ENCODE measurements at places on chromosomes 16 and 17. TPM values are rescaled to one million over a fixed set of nuclear protein-coding genes. Genes with fewer than 3 reads are reported as not detected.

DNA sequence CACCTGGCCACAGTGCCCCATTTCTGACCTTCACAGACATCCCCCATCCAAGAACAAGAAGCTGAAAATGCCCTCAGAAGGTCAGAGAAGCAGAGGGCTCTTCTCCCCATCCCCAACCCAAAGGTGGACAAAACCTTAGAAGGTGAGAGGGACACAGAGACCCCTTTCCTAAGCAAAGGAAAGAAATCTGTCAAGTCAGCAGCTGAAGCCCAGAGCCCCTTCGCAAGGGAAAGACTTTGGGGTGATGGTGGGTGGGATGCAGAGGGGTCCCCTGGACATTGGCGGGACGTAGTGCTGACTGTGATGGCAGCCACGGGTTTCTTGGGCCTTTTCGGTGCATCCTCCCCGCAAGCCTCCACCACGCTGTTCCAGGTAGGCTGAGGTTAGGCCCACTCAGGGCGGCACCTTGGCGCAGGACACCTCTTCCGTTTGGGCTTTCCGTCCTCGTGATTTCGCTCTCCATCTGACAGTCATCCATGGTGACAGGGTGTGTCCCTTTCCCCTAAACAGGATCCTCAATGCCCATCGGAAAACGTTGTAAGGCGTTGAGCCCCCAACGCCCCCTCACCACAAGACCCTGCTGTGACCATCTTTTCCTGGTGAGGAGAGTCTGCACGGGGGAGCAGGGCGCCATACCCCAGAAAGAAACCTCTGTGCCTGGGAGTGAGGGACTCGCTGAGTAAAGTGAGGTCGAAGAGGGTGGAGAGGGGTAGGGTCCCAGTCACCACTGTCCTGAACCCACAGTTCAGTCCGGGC lies 10.7 kb upstream of the GSDMA start:
- H3K4me1 ChIP-seq, result peaks cover 8% of the 10 kb centered on the region
- no peak overlapping the region for H3K27ac ChIP-seq
- H3K36me3 ChIP-seq, result no peaks in the 10 kb centered on the region
- no peaks in the 10 kb centered on the region for H3K27me3 ChIP-seq
- DNase-seq, result no peak

DNA sequence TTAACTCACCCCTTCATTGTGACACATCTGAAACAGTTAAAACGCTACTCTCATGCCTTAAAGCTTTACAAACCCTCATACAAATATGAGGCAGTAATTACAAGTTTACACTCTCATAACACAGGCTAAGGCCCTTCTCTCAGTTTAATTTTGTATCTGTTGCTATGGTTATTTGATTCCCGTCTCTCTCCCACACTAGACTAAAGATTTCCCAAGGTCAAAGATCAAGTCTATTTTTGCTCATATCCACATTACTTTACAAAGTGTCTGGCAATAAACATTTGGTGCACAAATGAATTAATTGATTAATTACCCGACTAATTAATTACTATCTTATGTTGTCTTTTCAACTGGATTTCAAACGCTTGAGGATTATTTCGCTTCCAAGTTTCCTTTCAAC lies 86.4 kb upstream of the MYOCD start:
- H3K27ac ChIP-seq, result no peak overlapping the region
- H3K4me3 ChIP-seq, result no peak overlapping the region
- H3K27me3 ChIP-seq, result no peaks in the 10 kb centered on the region
- H3K36me3 ChIP-seq, result no peaks in the 10 kb centered on the region
- H3K4me1 ChIP-seq, result no peaks in the 10 kb centered on the region

- no peak for DNase-seq
- no peak overlapping the region for H3K27ac ChIP-seq
- no peaks in the 10 kb centered on the region for H3K36me3 ChIP-seq
- H3K4me3 ChIP-seq, result no peak overlapping the region
These were observed 6.1 kb downstream of the WDR81 start for GRCh38 chr17:1730326-1731193.

DNA sequence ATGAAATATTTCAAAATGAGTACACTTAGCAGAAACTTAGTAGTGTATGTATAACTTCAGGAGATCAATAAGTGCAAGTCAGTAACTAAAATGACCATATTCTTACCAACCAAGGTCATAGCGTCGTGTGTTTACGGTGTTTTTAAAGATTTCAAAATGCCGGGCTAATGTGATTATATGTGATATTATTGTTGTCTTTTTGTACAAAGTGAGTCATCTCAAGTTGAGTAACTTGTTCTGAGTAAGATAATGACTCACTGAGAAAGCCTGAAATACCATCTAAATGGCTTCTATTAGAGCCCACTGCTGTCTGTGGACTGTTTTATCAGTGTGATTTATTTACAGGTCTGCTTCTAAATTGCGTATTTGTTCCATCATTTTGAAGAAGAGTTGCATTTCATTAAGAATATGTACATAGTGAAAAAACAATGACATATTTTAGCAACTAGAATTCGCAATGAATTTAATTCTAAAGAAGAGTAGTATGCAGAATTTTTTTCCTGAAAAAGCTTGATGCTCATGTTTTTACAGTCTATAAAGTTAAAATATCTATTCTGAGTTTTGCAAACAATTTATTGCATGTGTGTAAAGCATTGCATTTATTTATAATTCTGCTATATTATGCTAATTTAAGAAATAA lies 12.7 kb downstream of the KRT12 start:
- no peak overlapping the region for H3K4me3 ChIP-seq
- H3K4me1 ChIP-seq, result peaks cover 51% of the 10 kb centered on the region
- H3K36me3 ChIP-seq, result no peaks in the 10 kb centered on the region
- H3K27me3 ChIP-seq, result no peaks in the 10 kb centered on the region

MFSD11 gene
- 16.6 TPM for total RNA-seq

HAGHL gene
- total RNA-seq, result 19.4 TPM

GSE1 gene
- 38.4 TPM for total RNA-seq

Measured in PC-3 (cell line).